Fibroblast of upper back skin (primary cell): ENCODE measurements at places on chromosomes 2 and 18.

- no peak for DNase-seq
Observed at GRCh38 chr2:211114826-211115455, 558.5 kb downstream of the CPS1 start.

DNA sequence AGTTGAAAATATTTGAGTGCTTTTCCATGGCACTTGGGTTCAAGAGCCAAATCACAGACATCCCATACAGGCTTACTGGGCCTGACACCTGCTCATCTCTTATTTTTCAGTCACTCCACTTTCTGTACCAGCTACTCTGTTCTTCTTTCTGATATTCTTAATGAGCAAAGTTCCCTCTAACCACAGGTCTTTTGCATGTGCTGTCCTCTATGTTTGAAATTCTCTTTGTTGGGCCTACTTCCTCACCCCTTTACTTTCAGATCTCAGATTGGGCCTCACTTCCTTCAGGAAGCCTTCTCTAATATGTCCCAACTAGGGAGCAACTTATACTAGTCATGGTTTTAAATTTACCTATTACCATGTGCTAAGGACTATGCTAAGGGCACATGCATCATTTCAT lies 81.8 kb upstream of the RBMS1 start:
- DNase-seq, result no peak

- DNase-seq, result peak; percentile 24
Observed at GRCh38 chr2:73112026-73112912, 479 bp downstream of the RAB11FIP5 start.

- no peak for DNase-seq
Observed at GRCh38 chr2:106366204-106366885, 101.9 kb downstream of the RGPD3 start.

GRCh38 chr2:125654226-125654625 lies 1001.7 kb upstream of the GYPC start:
- DNase-seq, result no peak

GRCh38 chr2:174364628-174365027 lies 29.9 kb downstream of the SP9 start:
- no peak for DNase-seq
